Cortex of kidney (tissue), 1 donor: ENCODE measurements at places on chromosomes 11 and 22.

DNA sequence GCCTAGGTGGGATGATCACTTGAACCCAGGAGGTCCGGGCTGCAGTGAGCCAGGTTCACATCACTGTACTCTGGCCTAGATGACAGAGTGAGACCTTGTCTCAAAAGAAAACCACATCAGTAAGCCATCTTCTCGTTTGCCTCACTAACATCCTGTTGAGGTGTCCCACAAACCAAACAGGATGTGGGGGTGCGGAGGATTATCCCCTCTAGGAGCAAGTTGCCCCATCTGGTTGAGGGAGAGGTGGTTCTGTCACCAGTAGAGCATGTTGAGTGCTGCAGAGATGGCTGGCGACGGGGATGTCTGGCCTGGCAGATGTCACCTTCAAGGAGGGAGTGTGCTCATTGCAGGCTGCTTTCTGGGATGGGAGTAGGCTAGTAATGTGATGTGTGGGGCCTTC, 72.4 kb downstream of the ZNRF3 start:
- DNase-seq: no peak

GRCh38 chr11:2940147-2940920, 11.1 kb upstream of the PHLDA2 start:
- no peak for DNase-seq

- no peak for DNase-seq
Observed at GRCh38 chr11:29224739-29225384, 792.0 kb downstream of the KCNA4 start.

DNA sequence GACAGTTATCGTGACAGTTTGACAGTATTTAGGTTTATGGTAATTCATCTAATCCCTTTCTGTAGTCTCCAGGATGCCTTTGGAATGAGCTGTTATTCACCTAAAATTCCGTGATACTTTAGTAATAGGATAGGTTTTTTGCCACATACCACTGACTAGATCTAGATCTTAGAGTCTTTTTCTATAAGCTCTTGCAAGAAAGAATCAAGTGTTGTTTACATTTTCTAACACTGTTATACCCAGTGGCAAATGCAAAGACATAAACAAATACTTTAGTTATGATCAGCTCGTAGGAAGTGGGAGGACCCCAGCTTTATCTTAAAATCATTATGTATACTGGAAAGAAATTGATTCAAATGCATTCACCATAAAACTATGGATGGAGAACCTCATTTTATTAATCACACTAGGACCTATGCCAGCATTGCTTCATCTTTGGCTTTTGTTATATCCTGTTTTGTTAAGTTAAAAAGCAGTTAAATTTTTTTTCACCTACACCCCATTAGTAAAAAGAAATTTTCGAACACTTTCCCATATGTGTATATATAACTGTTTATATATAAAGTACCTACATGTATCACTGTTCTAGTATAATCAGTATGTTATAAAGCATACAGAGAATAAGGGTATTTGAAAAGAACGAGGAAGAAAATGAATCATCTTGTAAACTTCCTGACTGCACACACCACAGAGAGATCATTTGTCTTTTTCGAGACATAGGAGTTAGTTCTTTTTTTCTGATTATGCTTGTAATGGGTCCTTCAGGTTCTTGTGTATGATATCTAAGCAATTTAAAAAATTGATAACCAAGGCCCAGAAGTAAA, 60.9 kb downstream of the PDHX start:
- no peak for DNase-seq

GRCh38 chr11:8036002-8036802, 44.8 kb upstream of the TUB start:
- DNase-seq: no peak

GRCh38 chr11:78930810-78931523, 356.3 kb upstream of the NARS2 start:
- no peak for DNase-seq

GRCh38 chr11:130624971-130625544, 176.6 kb downstream of the ADAMTS15 start:
- no peak for DNase-seq

DNA sequence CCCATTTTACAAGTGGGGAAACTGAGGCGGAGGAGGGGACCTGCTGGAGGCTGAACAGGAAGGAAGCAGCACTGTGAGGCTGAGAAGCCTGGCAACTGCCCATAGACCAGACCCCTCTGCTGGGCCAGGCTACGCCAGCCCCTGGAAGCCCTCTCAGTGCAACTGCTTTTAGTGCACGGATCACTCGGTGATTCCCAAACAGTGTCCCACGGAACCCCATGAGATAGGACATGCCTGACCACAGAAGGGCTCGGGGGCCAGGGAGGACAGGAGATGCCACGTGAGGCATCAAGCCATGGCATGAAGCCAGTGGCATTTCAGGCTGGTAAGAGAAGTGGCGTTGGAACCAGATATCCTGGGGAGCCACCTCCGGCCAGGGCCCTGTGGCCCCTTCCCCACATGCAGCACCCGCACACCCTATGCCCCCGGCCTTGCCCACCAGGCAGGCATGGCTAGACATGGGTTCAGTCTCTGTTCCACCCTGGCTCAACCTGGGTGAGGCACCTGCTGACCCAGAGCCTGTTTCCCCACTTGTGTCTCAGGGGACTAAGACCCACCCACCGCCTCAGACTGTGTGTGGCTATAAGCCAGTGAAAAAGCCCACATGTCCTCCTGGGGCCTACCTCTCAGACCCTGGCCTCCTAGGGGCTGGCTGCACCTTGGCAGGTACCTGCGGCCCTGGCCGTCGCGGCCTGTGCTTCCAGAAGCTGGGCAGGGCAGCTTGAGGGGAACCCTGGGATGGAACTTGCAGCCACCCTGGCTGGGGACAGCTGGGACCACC, 84.1 kb downstream of the WNT7B start:
- DNase-seq: no peak

- no peak for DNase-seq
Observed at GRCh38 chr11:110376711-110377324, 52.9 kb upstream of the FDX1 start.

DNA sequence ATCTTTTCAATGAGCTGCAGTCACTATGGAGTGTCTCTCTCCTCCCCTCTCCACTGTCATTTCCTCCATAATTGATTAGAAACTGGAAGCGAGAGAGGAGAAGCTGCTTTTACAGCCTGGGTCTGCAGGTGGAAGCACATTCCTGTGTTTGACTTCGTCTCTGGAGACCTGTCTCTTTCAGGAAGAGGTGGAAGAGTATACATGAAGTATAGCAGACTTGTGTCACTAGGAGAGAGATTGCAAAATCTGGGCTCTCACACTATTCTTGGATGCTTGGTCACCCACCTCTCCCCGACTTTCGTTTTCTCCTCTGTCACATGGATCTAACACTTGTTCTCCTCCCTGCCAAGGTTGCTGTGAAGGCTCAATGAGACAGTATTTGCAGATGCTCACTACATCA, 323.3 kb downstream of the NTM start:
- DNase-seq: no peak

DNA sequence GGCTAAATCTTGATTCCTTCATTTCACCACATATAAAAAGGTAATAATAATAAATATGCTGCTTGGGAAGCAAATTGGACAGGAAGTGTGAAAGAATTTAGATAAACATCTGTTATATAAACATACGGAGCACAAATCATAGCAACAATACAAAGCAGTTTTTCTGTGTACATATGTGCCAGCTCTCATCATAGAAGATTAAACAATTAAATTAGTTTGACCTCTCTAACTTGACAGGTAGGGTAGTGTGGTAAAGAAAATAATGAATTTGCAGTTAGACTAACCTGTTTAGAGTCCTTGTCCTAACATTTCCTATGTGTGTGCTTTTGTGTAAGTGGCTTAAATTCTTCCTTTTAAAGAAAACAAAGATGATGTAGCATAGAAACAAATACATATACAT, 995.7 kb upstream of the TENM4 start:
- DNase-seq: no peak

DNA sequence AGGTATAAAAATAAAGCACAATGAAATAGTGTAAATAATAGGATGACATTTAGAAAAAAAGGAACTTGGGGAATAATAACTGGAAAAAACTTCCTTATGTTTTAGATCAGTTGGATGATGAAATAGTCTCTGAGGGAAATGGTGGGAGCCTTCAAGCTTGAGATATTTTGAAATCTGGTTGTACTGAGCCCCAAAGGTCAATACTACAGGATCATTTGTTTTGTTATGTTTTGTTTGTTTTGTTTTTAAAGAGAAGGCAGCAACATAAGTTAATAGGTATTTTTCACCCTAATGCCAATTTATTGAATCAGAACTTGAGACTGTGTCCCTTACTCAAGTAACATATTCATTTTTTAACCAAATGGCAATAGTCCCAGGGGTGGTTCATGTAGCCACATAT, 393.1 kb downstream of the ETS1 start:
- DNase-seq: no peak

DNA sequence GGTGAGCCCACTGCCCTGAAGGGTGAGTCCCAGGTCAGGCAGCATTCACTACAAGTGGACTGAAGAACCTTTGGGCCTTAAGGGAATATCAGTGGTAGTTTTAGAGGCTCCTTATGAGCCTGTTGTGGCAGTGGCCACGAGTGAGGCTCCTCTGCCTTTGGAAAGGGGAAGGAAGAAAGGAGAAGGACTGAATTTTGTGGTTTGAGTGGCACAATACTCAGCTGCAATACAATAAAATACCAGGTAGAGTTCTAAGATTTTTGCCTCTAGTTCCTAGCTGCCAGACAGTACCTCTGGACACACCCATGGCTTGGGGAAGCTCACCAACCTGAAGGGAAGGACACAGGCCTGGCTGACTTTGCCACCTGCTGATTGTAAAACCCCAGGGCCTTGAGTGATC, 260.9 kb downstream of the DYNC2H1 start:
- DNase-seq: no peak

DNA sequence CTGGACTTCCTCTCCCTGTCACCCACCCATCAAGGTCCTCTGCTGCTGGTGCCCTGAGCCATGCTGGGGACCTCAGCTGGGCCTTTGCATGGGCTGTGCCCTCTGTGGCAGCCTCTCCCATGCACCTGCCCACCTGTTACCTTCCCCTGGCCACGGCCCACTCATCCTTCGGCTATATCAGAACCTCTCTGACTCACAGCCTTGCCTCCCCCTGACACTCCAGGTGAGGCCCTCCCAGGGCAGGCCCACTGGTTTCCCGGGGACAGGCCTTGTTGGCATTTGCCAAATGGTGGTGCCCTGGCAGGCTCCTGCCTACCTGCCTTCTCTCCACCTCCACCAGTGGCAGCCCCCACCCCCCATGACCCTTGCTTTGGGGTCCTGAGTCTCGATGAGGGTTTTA, 73.7 kb upstream of the PRR5 start:
- no peak for DNase-seq

DNA sequence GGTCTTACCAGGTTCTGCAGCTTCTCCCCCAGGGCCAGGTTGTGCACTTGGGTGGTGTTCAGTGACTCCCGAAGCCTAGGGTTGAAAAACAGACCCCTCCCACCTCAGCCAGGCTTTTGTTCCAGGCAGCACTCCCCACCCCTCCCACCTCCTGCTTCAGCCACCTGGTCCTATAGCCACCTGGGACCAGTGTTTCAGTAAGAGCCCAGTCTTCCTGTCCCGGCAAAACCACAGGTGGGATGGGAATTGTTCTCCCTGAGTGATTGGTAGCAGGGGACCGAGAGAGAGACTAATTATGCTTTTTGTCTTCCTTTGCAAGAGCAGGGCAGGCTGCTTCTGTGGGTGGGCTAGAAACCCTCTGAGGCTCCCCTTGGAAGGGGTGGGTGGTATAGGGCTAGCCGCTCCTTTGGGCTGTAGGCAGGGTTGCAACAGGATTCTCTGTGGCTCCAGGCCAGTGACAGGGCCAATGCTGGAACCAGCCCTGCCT, 8.5 kb upstream of the NAALADL1 start:
- no peak for DNase-seq

DNA sequence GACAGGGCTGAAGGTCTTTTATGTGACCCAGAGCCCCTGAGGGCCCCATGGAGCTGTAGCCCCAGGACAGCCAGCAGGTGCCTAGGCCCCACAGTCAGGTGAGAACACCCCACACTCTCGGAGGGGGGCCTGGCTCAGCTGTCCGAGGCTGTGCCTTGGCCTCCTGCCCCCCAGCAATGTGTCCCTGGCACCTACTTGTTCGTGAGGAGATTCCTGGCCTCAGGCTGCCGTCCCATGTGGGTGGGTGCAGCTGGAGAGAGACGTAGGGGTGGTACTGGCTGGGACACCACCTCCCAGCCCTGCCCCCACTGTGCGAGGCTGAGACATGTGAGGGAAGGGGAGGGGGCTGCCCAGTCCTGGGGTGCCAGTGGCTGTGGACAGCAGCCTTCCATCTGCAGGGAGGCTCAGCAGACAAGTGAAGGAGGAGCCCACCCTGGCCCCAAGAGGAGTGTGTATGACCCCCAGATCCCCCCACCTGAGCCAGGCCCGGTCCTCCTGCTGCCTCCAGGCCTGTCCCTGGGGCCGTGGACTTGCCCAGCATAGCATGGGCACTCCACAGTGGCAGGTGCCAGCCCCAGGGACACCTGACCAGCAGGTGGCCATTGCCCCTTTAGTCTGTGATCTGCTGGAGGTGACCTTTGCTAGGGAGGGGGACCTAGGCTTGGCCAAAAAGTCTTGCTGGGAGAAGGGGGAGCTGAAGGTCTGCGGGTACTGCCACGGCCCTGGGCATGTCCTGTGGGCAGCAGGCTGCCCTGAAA, 17.0 kb downstream of the IL17REL start:
- no peak for DNase-seq

DNA sequence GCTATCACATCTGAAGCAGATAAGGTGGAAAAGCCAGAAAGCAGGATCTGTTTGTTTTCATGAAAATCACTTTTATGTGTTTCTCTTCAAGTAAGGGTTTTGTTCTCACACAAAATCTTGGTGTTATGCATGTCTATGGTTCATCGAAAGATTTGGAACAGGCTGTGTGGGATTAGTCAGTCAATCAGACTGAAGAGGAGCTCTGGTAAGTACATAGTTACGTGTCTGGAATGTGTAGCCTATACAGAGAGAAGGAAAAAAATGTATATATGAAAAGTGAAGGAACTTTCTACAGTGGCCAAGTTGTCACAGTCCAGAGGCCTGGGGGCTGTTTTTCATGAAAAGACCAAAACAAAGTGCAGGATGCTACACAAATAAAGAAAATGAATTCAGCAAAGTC, 156.7 kb downstream of the CNTN5 start:
- DNase-seq: no peak

GRCh38 chr11:91041626-91042025, 818.8 kb upstream of the CHORDC1 start:
- no peak for DNase-seq

DNA sequence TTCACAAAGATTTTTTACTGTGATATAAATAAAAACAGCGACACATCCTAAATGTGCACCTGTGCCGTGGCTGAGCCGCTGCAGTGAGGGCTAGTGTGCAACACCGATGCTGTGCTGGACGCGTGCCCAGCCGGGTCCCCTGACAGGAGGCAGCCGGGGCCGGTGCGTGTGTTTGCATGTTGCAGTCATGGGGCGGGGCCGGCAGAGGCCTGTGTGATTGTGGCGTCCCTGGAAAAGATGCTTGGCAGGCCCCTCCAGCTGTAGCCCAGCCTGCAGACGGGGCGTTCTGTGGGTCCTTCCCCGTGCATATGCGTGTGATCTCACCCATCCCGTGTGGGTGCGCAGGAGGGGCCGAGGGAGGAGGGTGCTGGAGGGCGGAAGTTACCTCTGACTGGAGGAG, 30.6 kb downstream of the MUC6 start:
- no peak for DNase-seq
